Muscle of leg (tissue), 16 donors: ENCODE measurements at places on chromosomes 5 and 9.

- no peak for DNase-seq
Observed at GRCh38 chr9:98450496-98450895, 195.0 kb upstream of the TBC1D2 start.

GRCh38 chr9:105333076-105333475 lies 88.6 kb downstream of the SLC44A1 start:
- no peak for DNase-seq

GRCh38 chr9:6785682-6786081 lies 27.9 kb downstream of the KDM4C start:
- no peak for DNase-seq

- peak; percentile 70 for DNase-seq
Observed at GRCh38 chr9:71791875-71792274, 23.6 kb upstream of the CEMIP2 start.

- peak; percentile 6 for DNase-seq
Observed at GRCh38 chr5:98065261-98065909, 708.1 kb upstream of the RGMB start.

DNA sequence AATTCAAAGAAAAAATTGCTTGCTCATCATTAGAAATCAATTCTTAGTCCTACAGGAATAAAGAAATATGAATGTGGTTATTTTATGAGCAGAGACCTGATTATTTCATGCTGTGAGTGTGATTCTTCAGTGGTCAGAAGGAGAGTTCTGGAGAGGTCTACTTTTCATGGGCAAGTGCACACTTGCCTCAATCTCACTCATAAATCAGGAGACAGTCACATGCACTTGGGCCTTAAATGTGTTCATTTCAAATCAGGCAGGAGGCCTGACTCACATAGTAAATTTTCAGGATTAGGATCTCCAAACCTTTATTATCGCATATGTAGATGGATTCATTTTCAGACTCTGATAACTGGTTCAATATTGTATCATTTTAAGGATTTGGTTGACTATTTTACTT lies 323.2 kb upstream of the CCNH start:
- no peak for DNase-seq
